AG09309 (cell line): ENCODE measurements at places on chromosomes 7 and 10.
A peak's percentile ranks its signal among the peaks of the same experiment; 100 is the strongest.

- DNase-seq: peak; percentile 39
Measured at GRCh38 chr7:98760201-98760651, 109.6 kb downstream of the TMEM130 start.

- no peak for DNase-seq
Measured at GRCh38 chr10:64571056-64571455, 1049.9 kb downstream of the REEP3 start.

- DNase-seq: no peak
Measured at GRCh38 chr10:17734432-17735080, 17.4 kb upstream of the TMEM236 start.

DNA sequence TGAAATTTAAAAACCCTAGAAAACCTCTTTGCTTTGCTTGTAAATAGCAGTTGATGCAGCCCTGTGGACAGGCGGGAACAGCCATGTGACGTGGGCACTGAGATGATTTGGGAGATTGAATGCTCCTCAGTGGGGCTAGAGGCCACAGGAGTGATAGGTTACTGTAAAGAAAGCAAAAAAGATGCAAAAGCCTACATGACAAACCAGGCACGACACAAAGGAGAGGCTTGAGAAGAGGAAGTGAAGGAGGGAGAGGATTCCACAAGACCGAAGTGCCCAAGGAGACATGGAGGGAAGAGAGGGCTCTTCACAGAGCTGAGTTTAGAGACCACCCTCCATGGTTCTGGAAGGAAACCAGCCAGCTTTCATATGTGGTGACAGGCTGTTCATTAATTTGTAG, 25.7 kb downstream of the IKZF1 start:
- no peak for DNase-seq

DNA sequence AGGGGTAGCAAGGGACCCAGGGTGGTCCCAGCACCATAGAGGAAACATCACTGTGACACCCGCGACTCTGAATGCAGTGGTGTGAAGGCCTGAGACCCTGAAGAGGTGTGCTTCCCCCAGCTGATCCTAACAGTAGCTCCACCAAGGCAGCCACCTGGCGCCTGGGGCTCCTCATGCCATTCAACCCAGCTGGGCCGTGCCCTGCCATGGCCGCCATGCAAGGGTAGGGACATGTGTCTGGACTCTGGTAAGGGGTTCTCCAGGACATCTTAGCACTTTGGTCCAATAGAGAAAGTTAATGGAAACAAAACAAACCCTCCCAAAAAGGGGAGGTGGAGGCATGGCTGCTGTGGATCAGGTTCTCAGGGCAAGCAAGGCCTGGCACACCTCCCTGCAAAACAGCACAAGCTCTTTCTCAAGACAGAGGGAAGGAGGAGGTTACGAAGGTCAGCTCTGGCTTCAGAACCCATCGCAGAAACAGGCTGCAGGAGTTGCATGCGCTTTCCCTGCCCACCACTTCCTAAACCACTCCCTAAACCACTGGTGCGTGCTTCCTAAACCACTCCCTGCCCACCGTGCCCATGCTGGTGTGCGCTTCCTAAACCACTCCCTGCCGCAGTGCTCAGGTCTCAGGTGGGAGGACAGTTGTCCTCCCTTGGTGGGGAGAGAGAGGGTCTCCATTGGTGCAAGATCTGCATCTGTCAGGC, 108.7 kb downstream of the LARP4B start:
- DNase-seq: no peak

- no peak for DNase-seq
Measured at GRCh38 chr7:82106201-82106600, 336.4 kb upstream of the HGF start.

DNA sequence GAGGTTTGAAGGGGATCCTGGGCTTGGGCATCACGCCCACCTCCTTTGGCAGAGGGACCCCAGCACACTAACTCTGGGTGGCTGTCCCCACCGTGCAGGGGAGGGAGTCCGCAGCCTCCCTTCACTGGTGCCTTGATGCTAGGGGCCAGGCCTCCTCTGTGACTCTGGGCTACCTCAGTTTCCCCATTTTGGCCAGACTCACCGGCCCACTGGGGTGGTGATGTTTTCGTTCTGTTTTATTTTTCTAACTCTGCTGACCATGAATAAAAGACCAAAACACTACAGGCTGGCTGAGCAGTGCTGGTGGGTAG, 503 bp upstream of the TRIP6 start:
- no peak for DNase-seq

GRCh38 chr7:129041142-129042085, 13.5 kb downstream of the TNPO3 start:
- no peak for DNase-seq

DNA sequence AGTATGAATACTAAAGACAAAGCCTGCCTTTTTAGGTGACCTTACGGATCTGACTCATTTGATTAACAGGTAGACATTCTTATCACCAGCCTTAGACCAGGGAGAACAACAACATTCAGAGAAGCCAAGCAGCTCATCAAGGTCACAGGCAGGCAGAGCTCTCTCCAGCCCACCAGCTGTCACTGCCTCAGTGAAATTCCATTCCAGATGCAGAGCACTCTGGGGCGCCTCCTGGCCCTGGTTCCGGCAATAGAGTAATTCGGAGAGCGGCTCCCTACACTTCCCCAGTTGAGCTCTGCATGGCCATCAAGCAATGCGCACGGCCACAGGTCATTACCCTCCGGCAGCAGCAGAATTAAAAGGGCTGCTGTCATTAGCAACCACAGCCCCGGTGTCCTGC, 164.7 kb downstream of the TCERG1L start:
- DNase-seq: no peak

DNA sequence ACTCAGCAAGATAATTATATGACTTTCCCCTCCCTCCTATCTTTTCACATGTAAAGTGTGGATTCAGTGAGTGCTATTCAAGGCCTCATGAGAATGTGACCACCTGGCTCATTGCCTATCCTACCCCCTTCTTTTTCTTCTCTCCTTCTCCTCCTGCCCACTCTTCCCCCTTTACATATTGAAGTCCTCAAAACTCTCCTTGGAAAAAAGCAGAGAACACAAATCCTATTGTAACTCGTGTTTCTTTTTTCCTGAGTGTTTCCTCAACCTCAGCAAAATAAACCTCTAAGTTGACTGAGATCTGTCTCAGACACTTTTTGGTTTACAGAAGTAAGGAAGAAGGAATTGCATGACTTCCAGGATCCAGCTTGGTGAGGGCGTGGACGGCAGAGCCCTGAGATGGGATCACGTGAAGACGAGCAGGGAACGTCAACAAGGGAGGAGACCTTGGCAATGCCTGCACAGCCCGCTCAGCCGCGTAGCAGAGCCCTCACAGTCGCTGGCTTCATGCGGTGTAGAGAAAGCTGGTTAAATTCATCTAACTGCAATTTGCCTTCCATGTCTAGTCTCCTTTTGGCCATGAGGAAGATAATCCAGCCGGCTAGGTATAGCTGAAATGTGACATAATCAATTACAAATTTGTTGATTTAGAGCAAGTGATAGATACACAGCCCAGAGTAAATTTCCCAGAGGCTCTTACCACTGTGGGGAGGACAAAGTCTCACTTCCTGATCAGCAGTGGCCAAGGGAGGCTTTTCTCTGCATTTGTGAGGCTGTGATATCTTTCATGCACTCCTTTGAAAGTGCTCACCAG, 75.7 kb downstream of the LYZL2 start:
- DNase-seq: no peak

GRCh38 chr10:3412646-3413045, 240.1 kb upstream of the PITRM1 start:
- no peak for DNase-seq

- no peak for DNase-seq
Measured at GRCh38 chr10:77667426-77668324, 30.1 kb upstream of the KCNMA1 start.

DNA sequence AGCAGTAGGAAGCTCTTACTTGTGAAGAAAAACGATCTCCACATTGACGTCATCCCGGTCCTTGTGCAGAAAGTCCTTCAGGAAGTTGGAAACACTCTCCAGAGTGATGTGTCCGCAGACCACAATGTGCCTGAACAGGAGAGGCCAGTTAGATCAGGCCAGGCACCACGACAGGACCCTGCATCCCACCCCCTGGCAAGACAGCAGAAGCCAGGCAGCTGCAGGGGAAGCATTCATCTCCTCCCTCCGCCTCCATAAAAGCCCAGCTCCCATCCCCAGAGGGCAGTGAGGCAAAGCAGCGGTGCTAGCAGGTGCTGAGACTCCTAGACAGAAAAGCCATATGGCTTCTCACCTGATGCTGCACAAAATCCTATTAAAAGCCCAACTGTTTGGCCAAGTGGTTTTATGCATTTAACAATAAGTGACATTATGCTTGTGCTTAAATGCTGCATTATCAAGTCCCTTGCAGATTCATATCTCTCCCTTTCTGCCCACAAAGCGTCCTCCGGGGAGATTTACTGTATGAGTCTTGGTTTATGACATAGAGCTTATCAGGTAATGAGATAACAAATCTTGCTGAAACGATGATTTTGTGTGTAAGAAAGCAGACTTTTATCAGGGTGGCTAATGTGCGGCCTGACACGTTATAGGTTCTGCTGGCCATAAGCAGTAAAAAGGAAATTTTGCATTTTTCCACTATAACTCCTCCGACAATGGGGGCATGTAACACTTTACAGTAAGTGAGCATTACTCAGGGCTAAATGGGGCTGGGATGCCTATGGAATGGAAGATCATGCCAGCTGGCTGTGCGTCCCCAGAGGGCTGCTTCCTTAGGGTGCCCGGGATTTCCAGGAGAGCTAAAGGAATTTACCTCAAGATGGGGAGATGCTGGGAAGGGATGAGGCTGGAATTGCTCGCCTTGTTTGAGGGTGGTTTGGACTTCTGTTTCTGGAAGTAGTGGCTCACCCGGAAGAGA, 546.9 kb downstream of the KCNMA1 start:
- DNase-seq: no peak

DNA sequence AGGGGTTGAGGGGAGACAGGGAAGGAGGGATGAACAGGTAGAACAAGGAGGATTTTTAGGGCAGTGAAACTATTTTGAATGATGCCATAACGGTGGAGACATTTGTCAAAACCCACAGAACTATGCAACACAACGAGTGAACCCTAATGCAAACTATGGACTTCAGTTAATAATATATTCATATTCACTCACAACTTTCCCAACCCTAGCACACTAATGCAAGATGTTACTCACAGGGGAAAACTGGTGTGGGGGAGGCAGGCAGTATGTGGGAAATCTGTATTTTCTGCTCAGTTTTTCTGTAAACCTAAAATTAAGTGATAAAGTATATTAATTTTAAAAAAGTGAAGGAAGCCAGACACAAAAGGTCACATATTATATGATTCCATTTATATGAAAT, 17.3 kb downstream of the GNA12 start:
- DNase-seq: no peak

DNA sequence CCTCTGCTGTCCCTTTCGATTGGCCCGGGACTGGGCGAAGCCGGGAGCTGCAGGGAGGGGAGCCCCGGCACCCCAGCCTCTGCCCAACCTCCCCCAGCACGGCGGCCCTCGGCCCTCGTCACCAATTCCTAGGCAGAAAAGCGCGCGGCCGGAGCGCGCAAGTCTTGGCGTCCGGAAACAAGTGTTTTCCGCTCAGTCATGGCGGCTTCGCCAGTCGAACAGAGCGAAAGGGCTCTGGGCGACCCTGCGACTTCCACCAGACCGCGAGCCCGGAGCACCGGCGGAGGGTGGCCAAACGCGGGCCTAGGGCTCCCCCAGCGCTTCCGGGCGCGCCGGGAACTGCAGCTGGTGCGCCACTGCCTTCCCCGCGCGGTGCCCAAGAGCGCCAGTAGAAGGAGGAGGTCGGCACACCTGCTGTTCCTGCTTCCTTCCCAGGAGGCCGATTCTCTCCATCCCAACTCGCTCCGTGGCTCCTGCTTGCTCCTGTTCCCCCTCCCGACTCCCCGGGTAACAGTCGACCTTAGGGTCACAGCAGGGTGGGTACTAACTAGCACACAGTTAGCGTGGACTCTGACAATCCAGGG, 729.9 kb downstream of the ZWINT start:
- DNase-seq: no peak

DNA sequence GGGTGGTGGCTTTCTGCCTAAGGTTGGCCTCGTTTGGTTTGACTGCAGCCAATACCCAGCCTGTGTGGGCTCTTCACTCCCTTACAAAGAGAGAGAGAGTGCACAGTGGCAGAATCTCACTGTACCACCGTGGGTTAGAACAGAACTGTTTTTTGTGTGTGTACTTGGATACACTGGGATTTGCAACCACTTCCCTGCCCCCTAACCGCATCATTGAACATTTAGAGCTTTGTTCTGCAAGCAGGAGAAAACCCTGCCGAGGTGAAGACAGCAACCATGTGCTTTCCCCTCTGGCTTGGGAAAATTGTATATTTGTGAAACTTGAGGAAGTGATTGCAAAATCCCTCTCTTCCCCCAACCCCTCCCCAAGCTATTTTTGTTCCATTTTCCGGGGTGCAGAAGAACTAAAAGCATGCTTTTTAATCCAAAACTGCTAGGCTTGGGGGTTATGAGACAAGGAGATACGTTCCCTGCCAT, 201.2 kb downstream of the TCF7L2 start:
- DNase-seq: no peak

DNA sequence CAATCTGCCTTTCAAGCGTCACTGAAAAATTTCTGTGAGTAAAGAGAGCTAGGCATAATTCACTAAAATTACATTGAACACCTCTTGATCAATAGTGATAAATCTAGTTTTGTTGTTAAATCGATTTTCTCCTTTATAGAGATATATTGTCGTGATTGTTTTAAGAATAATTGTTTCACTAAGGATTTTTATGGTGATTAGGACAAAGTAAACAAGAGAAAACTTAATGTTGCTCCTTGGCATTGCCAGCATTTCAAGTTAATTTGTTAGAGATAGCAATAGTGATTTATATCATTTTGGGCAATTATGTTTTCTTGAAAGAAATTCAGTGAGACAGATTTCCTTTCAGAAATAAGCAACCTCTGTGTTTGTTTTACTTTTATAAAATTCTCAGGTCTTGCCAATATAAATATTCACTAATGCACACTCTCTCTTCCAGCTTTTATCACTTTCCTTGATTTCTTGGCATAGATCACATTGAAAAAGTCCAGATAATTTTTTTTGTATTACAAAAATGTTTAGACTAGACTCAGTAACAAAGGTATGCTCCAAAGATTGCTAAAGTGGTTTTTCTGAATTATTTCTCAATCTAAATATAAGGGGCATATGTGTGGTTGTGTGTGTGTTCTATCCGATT, 538.7 kb downstream of the TFEC start:
- no peak for DNase-seq

GRCh38 chr10:79397051-79397450, 48.4 kb downstream of the ZCCHC24 start:
- DNase-seq: no peak

- peak; percentile 94 for DNase-seq
Measured at GRCh38 chr10:110916554-110917346, 2.2 kb downstream of the BBIP1 start.

DNA sequence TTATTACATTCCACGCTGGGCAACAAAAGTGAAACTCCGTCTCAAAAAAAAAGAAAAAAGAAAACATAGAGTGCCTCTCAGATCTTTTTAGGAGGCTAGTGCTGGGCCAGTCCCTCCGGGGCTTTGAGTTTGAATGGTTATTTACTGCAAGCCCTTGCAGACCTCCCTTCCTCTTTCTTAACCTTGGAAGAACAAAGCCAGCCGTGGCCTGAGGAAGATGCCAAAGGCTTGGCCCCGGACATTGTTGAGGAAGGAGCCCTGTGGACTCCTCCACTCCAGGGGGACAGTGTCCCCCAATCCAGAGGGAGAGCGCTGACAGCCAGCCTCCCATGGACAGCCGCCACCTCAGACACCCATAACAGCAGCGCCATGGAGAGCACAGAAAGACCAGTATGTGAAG, 5.0 kb downstream of the TSPAN33 start:
- no peak for DNase-seq
